ENCODE measurements at places on chromosomes 4 and X. TPM values are rescaled to one million over a fixed set of nuclear protein-coding genes. Genes with fewer than 3 reads are reported as not detected.

DNA sequence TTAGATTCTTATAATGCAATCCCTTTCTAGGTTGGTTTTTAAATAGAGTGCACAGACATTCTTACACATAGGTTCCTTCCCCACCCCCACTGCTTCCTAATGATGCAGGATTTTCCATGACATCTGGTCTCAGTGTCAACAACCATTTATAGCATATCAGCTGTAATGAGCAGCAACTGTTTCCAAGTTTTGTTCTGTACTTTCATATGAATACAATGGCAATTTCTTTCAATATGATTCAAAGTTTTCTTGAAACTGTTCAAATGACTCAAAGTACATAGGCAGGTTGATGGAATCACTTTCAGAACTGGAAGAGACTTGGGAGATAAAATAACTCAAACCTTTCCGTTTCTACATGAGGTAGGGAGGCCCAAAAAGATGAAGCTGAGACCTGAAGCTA is 220.7 kb downstream of the CAMK2D start:
- DNase-seq: peak; percentile 23

DNA sequence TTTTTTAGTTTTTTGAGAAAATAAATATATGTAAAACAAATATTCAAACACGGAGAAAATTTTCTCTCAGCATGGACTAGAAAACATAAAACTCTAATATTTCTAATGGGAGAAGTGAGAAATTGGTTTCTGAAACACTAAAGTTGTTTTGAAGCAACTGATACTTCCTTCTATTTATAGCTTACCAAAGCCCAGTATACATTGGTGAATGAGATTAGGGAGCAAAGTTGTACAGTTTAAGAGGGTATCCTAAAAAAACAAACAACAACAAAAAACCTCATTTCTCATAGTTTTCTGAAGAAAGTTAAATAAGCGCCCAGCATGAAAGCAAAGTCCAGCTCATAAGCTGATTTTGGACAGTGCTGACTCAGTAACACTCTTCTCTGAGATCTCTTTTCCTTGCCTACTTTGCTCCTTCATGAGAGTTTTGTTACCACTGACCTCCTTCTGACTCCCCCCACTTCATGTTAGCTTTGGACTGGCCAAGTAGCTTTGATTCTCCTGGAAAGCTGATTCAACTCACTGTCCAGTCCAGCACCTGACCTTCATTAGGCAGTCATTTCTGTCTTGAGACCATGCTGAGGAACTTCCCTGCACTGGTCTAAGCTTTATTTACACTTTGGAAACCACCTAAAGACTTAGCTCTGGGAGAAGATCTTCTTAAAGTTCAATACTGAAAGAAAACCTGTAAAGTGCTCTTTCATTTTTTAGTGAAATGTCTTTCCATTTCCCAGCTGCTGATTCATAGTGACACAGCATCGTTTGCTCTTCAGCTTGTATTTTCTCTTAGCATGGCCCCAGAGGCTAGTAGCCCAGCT is 21.8 kb upstream of the P2RY10 start:
- DNase-seq: no peak

DNA sequence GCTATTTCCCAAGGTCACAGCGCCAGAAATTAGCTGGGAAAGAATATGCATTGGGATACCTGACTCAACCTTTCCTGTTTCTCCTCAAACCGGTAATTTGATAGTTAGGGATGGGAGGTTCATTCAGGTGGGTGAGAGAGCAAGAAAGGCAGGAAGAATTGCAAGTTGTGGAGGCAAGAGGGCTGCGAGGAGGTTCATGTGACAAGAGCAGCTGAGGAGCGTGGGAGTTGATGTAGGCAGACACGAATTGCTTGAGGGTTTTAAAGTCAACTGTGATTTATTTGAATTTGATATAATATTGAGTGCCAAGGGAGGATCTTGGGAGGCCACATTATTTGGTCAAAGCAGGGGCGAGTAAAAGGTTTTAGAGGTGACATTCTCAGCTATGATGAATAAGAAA is 329.0 kb downstream of the STIM2 start:
- no peak for DNase-seq

CXorf51B gene
- not detected for total RNA-seq

DNA sequence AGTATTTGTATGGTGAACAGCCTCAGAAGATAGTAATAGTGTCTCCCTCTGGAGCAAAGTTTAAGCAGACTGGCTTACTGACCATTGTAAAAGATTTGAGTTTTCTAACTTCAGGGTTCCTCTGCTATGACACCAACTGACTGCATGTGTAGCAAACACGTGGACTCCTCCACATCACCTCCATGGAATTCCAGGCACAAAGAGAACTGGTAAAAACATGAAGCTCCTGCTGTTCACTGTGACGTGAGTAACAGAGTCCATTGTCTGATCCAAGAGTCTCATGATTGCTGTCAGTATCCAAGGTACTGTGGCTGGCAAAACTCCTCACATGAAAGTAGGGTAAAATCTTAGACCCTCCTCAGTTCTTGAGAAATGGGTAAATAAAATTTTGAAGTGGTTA is 107.6 kb upstream of the FAM9B start:
- DNase-seq: peak; percentile 54

GRCh38 chrX:118974088-118974907 is at the start of gene LONRF3:
LONRF3 (plus strand) TSS chrX:118974618; CDS start chrX:118974781, 163 bp downstream.
- no peak for DNase-seq

- no peak for DNase-seq
These were observed 114.4 kb downstream of the SH3KBP1 start for GRCh38 chrX:19772822-19773628.

PCDH7 gene
- total RNA-seq: 22.6 TPM

MAGED4B gene
- total RNA-seq: 2.3 TPM

DNA sequence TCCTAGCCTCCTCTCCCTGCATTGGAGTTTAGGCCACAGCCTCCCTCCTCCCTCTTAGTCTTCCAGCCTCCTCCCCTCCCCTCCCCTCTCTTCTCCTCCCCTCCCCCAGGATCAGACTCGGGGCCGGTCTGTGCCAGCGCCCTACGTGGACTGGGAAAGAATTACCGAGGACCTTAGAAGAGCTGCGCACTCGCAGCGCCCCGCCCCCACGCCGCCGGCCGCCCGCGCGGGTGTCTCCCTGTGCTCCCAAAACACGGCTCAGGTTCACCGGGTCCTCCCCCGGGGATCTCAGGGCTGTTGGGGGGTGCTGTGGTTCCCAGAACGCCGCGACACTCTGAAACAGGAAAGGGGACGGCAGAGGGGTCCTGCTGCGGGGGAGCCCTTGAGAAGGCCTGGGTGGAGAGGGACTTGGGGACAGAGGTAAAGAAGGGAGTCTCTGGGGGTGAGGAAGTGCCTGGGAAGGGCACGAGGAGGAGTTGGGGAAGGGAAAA is 122.3 kb upstream of the TBL1X start:
- DNase-seq: no peak

DNA sequence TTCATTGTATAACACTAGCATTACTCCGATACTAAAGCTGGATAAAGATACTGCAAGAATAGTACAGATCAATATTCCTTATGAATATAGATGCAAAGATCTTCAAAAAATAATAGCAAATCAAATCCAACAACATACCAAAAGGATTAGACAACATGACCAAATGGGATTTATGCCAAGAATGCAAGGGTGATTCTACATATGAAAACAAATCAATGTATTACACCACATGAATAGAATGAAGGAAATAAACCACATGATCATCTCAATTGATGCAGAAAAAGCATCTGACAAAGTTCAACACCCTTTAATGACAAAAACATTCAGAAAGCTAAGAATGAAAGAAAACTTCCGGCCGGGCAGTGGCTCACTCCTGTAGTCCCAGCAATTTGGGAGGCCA is 42.8 kb downstream of the CUL4B start:
- peak; percentile 59 for DNase-seq

CCDC149 gene
- 4.8 TPM for total RNA-seq

GRCh38 chr4:181619651-181620050 is 623.6 kb upstream of the TENM3 start:
- DNase-seq: no peak

All from mammary epithelial cell (primary cell).